ENCODE measurements at places on chromosomes 5 and 9.

DNA sequence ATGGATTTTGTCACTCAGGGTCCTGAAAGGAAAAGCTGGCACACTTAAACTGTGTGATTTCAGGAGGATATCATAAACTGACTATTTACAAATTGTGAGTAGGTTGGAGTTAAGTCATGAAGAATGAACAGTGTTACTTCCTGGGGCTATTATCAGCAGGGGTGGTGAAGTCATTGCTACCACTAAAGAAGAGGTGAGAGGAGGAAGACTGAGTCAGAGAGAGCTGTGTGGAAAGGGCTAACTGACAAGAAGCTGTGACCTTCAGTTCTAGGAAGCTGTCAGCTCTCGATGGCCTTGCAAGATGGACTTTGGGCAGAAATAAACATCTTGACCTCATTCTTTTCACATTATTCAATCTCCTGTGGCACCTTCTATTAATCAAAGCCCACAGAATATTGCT lies 72.3 kb upstream of the STARD4 start:
- no peak for DNase-seq

DNA sequence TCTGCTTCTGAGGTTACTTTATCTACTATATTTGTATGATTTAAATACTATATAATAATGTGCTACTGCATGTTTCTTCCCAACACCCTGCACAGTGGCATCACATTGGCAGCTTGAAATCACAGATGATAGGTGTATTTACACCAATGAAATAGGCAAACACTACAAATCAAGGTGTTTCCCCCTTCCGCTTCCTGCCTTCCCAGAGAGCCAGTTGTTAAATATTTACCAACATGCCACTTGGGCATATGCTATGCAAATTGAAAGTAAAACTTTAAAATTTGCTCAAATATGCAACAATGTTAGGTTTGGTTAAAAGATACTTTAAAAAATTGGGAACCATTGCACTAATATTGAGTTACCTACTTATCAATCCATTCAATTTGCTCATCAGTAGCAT lies 58.2 kb upstream of the SMARCA2 start:
- DNase-seq, result no peak

GRCh38 chr5:136563489-136563888 lies 198.1 kb upstream of the TRPC7 start:
- no peak for DNase-seq

- no peak for DNase-seq
Observed at GRCh38 chr5:160833806-160834205, 18.2 kb downstream of the ATP10B start.

DNA sequence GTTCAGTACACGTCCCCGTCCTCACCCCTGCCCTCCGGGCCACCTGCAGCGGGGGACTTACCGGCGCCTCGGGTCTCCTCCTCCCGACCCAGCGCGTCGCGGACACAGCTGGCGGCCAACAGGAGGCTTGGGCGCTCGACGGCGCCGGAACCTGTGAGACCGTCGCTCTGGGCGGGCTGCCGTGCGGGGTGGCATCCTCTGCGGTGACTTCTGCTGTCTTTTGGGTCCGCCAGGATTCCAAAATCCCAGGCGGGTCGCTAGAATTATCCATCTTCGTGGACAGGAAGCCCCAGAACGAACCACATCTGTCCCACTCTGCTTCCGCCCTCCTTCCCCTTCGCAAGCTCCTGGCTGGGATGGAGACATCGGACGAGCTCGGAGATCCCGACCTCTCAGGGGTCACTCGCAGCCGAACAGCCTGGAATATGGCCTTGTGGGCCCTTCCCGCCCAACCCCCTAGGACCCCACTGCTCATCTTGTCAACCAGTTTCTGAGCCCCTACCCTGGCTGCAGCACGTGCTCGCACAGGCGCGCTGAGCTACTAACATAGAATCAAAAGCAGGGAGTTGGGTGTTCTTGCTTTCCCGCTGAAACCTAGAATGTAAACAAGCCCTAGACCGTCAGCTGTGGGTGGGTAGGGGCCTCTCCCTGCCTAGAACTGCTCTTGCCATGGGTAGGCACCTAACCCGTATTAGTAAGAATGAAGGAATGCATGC lies 947 bp upstream of the MARCHF3 start:
- DNase-seq, result no peak

DNA sequence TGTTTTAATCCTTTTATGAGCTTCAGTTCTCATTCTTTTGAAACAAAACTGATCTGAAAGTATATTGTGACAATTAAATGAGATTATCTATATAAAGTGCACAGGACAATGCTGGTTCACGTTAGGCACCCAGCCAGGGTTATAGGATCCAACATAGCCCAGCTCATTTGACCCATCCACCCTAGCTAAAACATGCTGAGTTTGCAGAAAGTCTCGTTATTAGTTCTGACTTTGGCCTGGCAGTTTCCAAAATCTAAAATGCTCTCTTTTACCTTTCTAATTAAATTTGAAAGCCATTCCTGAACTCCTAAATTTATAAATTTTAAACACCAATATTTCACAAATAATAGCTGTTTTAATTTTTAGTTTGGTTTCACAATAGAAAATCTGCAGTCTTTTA lies 131.9 kb upstream of the PTPRD start:
- no peak for DNase-seq

GRCh38 chr5:173891308-173892116 lies 3.4 kb downstream of the CPEB4 start:
- no peak for DNase-seq

Measured in activated T-cell treated with anti-CD3 and anti-CD28 coated beads for 4 hours (primary cell).